Glutamatergic neuron (in vitro differentiated cells): ENCODE measurements at places on chromosomes 12 and 14. TPM values are rescaled to one million over a fixed set of nuclear protein-coding genes. Genes with fewer than 3 reads are reported as not detected.

TTC6 gene
- total RNA-seq = 0.44 TPM

KRT8 gene
- total RNA-seq = 14.0 TPM

MORN3 gene
- total RNA-seq = 1.2 TPM

LAG3 gene
- total RNA-seq = 7.3 TPM

GRCh38 chr12:23851602-23852001, 97.9 kb downstream of the SOX5 start:
- no peak for DNase-seq

DNA sequence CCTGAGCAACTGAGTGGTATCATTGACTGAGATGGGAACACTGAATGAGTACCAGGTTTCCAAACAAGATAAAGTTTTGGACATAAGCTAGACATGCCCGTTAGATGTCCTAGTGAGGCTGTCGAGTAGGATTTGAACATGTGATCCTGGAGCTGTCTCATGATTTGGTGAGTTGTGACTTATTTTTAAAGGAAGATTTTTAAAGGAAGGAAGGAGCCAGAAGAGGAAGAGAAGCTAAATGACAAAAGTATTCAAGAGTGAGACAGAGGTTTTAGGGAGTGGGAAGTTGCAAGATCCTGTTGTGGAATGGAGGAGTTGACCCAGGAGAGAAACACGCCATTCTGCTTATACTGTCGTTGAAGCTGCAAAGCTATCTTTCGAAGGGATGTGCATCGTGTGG, 82.1 kb downstream of the SAMD4A start:
- DNase-seq = no peak

DNA sequence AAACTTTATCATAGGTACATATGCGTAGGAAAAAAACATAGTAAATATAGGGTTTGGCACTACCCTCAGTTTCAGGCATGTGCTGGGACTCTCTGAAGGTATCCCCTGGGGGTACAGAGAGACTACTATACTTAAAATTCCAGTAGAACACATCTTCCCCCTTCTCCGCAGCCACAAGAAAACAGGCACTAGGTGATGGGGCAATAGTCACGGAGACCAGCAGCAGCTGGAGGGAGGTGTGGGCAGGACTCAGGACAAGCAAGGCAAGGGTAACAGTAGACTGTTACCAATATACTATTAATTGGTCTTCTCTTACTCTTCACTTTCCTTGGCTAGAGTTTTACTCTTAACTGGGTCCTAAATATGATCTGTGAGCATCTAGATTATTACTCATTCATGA, 4.6 kb upstream of the PAPOLA start:
- no peak for DNase-seq

DNA sequence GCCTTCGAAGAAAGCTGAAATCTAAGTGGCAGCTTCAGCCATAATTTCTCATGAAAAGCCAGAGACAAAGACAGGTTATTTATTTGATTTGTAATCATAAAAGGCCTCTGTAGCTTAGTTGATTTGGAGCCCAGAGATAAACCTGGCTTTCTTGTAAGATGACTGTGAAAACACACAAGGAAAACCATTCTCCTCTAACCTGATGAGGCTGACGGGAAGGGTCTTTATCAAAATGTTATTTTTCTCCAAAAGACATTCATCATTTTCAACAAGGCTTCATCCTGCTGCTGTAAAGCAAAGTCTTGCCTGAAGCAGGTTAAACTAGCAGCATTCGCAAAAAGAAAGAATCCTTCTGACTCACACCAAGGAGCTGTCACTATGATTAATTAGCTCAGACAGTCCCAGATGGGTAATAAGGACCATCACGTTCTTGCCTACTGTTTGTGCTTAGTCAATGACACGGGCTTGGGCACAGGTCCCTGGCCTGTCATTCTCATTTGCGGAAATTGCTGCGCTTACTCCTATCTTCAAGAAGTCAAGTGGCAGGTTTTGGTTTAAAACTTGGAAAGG, 286.6 kb downstream of the C12orf75 start:
- DNase-seq = no peak

- DNase-seq = no peak
These were observed 6.9 kb downstream of the RTRAF start for GRCh38 chr14:51996148-51996746.

GRCh38 chr12:63276537-63277365, 125.8 kb upstream of the AVPR1A start:
- DNase-seq = peak; percentile 68
